ENCODE measurements at places on chromosomes 1 and 21. TPM values are rescaled to one million over a fixed set of nuclear protein-coding genes. Genes with fewer than 3 reads are reported as not detected.

OR2L3 gene
- not detected for total RNA-seq

SPATA21 gene
- not detected for total RNA-seq

CDCA8 gene
- total RNA-seq = not detected

LCE6A gene
- not detected for total RNA-seq

CFAP57 gene
- not detected for total RNA-seq

TRNAU1AP gene
- total RNA-seq = 22.0 TPM

ZNF648 gene
- not detected for total RNA-seq

ATAD3B gene
- 11.2 TPM for total RNA-seq

PTCH2 gene
- 0.50 TPM for total RNA-seq

GRCh38 chr1:236608930-236609726 lies 4.8 kb upstream of the HEATR1 start:
- no peaks in the 10 kb centered on the region for H3K36me3 ChIP-seq
- H3K4me3 ChIP-seq = no peak overlapping the region
- peak overlapping the region; percentile 25 for H3K27ac ChIP-seq
- H3K27me3 ChIP-seq = no peaks in the 10 kb centered on the region
- H3K4me1 ChIP-seq = no peaks in the 10 kb centered on the region
- DNase-seq = peak; percentile 44

- no peak overlapping the region for H3K4me3 ChIP-seq
- no peaks in the 10 kb centered on the region for H3K4me1 ChIP-seq
These were observed 201.9 kb downstream of the CACNA1E start for GRCh38 chr1:181685211-181685610.

DNA sequence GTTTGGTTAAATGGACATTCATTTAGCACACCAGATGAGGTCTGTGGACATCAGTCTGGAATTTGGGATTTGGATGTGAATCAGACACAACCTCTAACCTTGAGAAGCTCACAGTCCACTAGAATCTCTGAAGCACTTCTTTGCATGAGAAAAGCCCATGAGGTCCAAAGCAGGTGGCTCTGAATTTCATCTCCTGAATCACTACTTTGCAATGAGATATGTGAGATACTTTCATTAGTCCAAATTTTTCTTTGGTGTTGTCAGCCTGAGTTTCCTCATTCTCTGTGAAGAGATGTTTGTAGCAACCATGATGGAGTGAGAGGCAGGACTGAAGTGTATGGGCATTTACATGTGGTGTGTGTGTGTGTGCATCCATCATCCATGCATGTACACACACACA lies 16.5 kb upstream of the LCE2D start:
- no peak overlapping the region for H3K27ac ChIP-seq
- no peak for DNase-seq
- H3K4me1 ChIP-seq = no peaks in the 10 kb centered on the region
- H3K27me3 ChIP-seq = no peaks in the 10 kb centered on the region
- no peaks in the 10 kb centered on the region for H3K36me3 ChIP-seq
- no peak overlapping the region for H3K4me3 ChIP-seq

GRCh38 chr1:92544756-92545165 lies 58.0 kb upstream of the GFI1 start:
- H3K4me1 ChIP-seq = no peaks in the 10 kb centered on the region
- H3K27me3 ChIP-seq = no peaks in the 10 kb centered on the region
- no peak overlapping the region for H3K4me3 ChIP-seq

DNA sequence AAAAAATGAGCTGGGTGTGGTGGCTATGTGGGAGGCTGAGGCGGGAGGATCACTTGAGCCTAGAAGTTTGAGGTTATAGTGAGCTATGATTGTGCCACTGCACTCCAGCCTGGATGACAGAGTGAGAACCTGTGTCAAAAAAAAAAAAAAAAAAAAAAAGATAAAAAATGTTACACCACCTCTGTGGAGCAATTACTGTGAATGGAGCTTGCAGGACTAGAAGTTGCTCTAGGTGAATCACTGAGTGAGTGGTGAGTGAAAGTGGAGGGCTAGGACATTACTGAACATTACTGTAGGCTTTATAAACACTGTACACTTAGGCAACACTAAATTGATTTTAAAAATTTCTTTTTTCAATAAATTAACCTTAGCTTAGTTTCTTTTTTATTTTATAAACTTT lies 21.9 kb downstream of the TLCD4 start:
- DNase-seq = no peak
- no peaks in the 10 kb centered on the region for H3K36me3 ChIP-seq
- no peak overlapping the region for H3K27ac ChIP-seq
- no peaks in the 10 kb centered on the region for H3K4me1 ChIP-seq
- H3K27me3 ChIP-seq = no peaks in the 10 kb centered on the region

DNA sequence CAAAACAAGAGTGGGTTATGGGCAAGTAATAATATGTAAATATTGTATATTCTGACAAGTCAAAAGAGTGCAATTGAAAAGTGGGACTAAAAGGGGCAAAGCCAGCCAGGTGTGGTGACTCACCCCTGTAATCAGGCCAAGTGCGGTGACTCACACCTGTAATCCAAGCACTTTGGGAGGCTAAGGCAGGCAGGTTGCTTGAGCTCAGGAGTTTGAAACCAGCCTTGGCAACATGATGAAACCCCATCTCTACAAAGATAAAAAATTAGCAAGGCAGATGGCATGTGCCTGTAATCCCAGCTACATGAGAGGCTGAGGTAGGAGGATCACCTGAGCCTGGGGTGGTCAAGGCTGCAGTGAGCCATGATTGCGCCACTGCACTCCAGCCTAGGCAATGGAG lies 304.0 kb downstream of the HHIPL2 start:
- H3K27ac ChIP-seq = no peak overlapping the region
- H3K4me3 ChIP-seq = no peak overlapping the region
- no peaks in the 10 kb centered on the region for H3K4me1 ChIP-seq

DNA sequence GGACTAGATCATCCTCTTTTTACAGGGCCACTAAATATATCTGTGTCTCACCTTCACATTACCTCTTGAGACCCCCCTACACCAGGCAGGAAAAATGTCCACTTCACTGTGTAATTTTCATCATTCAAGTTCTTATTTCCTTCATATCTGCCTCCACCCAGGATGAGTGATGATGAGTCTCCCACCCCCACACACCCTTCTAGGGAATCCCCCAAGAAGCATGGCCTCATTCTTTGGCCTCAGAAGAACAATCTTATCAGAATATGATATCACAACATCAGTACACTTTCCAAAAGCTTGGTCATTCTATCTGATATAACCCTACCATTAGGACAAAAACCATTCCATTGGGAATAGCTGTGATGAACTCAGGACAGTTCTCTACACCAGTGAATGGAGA lies 170.3 kb upstream of the DUSP10 start:
- H3K4me3 ChIP-seq = no peak overlapping the region
- DNase-seq = no peak

DNA sequence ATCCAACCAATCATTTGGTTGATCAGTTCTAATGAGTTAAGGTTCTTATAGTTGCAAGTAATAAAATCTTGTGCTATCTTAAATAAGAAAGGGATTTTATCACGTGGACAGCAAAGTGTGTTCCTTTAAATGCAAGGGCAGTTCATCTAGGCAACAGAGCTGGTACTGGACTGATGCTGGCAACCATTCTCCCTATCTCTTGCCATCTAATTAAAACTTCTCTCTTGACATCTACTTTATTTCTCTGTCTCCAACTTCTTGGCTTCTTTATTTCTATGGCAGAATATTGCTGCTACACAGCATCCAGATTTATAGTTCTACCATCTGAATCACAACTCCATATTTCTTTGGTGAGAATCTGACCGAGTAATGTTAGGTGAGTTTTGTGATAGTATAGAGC lies 115.2 kb upstream of the CACYBP start:
- H3K4me1 ChIP-seq = peaks cover 9% of the 10 kb centered on the region
- no peaks in the 10 kb centered on the region for H3K36me3 ChIP-seq
- no peak overlapping the region for H3K27ac ChIP-seq
- H3K4me3 ChIP-seq = no peak overlapping the region
- DNase-seq = no peak

DNA sequence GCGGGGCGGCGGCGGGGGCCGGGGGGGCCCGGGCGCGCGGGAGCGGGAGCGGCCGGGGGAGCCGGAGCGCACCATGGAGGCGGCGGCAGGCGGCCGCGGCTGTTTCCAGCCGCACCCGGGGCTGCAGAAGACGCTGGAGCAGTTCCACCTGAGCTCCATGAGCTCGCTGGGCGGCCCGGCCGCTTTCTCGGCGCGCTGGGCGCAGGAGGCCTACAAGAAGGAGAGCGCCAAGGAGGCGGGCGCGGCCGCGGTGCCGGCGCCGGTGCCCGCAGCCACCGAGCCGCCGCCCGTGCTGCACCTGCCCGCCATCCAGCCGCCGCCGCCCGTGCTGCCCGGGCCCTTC lies 546 bp downstream of the SKI start:
- H3K27ac ChIP-seq = peak overlapping the region; percentile 79
- H3K4me1 ChIP-seq = peaks cover 57% of the 10 kb centered on the region
- peak overlapping the region; percentile 92 for H3K4me3 ChIP-seq
- H3K36me3 ChIP-seq = no peaks in the 10 kb centered on the region
- H3K27me3 ChIP-seq = no peaks in the 10 kb centered on the region
- DNase-seq = no peak

GRCh38 chr1:206753141-206753540 lies 17.4 kb upstream of the IL19 start:
- no peak overlapping the region for H3K27ac ChIP-seq
- no peaks in the 10 kb centered on the region for H3K27me3 ChIP-seq
- no peak for DNase-seq
- H3K36me3 ChIP-seq = no peaks in the 10 kb centered on the region
- no peaks in the 10 kb centered on the region for H3K4me1 ChIP-seq

- H3K36me3 ChIP-seq = no peaks in the 10 kb centered on the region
- no peak overlapping the region for H3K27ac ChIP-seq
- peak; percentile 10 for DNase-seq
- no peaks in the 10 kb centered on the region for H3K27me3 ChIP-seq
- H3K4me3 ChIP-seq = no peak overlapping the region
- H3K4me1 ChIP-seq = no peaks in the 10 kb centered on the region
These were observed 9.6 kb downstream of the ACTRT2 start for GRCh38 chr1:3030663-3031381.

DNA sequence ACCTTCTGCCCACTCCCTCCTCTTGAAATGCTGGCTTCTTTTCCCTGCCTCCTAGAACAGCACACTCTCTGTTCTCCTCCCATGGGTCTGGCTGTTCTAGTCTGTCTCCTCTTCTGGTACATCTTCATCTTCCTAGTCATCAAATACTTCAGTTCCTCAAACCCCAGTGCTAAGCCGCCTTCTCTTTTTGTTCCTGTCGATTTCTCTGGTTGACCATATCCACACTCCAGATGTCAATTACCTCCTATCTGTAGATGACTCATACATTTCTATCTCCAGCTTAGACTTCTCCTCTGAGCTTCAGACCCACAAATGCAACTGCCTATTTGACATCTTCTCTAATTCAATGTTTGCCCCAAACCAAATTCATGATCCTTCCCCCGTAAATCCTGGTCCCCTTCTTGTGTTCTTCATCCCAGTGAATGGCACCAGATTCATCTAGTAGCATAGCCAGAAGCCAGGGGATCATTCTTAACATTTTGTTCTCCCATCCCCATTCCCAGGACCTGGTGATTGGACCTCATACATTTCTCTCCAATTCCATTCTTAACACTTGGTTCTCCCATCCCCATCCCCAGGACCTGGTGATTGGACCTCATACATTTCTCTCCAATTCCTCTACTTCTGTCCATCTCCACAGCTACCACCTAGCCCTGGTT lies 35.9 kb downstream of the USP24 start:
- no peak overlapping the region for H3K27ac ChIP-seq
- no peaks in the 10 kb centered on the region for H3K4me1 ChIP-seq
- no peak for DNase-seq
- H3K4me3 ChIP-seq = no peak overlapping the region
- peaks cover 6% of the 10 kb centered on the region for H3K36me3 ChIP-seq

GRCh38 chr1:24621121-24621520 lies 22.0 kb upstream of the SRRM1 start:
- H3K4me3 ChIP-seq = no peak overlapping the region
- H3K4me1 ChIP-seq = no peaks in the 10 kb centered on the region
- no peak for DNase-seq
- no peaks in the 10 kb centered on the region for H3K36me3 ChIP-seq
- H3K27ac ChIP-seq = no peak overlapping the region

- H3K36me3 ChIP-seq = no peaks in the 10 kb centered on the region
- no peak overlapping the region for H3K27ac ChIP-seq
- no peak overlapping the region for H3K4me3 ChIP-seq
- no peak for DNase-seq
These were observed 64.3 kb upstream of the ADARB1 start for GRCh38 chr21:45010096-45010495.

GRCh38 chr21:35563885-35564451 lies 496.4 kb downstream of the SETD4 start:
- DNase-seq = peak; percentile 83
- no peaks in the 10 kb centered on the region for H3K4me1 ChIP-seq
- H3K4me3 ChIP-seq = peak overlapping the region; percentile 37
- H3K27me3 ChIP-seq = no peaks in the 10 kb centered on the region
- peak overlapping the region; percentile 2 for H3K27ac ChIP-seq

DNA sequence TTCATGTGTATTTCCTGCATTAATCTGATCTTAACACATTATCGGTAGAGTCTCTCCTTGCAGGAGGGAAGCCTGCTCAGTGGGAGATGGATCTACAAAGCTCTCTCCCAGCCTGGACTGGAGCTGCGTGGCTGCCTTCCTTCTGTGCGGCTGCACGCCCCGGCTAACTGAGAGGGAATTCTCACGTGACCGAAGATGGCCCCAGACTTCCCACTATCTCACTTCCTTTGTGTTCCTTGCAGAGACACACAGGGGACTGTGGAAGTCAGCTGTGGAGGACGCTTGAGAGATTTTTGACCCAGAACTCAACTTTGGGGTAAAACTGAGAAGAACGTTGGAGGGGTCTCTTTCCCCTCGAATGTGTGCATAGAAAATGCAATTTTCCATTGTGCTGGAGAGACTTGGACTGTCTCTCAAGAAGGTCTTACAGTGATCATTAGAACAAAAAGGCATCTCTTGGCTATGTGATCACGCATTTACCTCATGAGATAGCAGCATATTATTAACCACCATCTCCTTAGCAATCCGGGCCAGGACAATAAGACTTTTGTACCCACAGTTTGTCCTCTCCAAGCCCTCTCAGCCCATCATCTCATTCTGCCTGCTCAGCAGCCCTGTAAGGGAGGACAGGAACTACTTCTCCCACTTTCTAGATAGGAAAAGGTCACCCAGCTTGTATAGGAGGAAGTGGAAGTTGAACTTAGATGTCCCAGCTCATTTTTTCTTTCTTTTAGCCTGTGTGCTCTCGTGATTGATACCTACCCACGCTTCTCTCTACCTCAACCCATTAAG lies 49.3 kb upstream of the TARBP1 start:
- no peak overlapping the region for H3K4me3 ChIP-seq
- DNase-seq = peak; percentile 49
- peaks cover 52% of the 10 kb centered on the region for H3K4me1 ChIP-seq
- H3K27ac ChIP-seq = peak overlapping the region; percentile 91
- H3K36me3 ChIP-seq = no peaks in the 10 kb centered on the region

DNA sequence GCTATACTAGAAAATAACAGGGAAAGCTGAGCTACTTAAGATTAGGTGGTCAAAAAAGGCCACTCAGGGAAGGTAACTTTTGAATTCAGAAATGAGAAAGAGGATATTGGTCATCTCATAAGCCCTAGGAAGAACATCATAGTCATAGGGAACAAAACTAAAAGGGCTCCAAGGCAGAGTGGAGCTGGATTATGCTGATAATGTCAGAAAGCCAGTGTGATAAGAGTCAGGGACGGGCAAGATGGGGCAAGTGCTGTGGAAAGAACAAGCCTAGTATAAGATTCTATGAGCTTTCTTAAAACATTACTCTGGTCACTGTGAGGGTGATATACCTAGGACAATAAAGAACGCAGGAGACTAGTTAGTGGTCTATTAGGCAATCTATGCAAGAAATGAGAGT lies 106.6 kb downstream of the DUSP10 start:
- no peaks in the 10 kb centered on the region for H3K4me1 ChIP-seq
- H3K27me3 ChIP-seq = no peaks in the 10 kb centered on the region
- no peak overlapping the region for H3K27ac ChIP-seq
- no peak overlapping the region for H3K4me3 ChIP-seq
- DNase-seq = no peak
- H3K36me3 ChIP-seq = no peaks in the 10 kb centered on the region
